ENCODE measurements at places on chromosomes 2 and 18.

DNA sequence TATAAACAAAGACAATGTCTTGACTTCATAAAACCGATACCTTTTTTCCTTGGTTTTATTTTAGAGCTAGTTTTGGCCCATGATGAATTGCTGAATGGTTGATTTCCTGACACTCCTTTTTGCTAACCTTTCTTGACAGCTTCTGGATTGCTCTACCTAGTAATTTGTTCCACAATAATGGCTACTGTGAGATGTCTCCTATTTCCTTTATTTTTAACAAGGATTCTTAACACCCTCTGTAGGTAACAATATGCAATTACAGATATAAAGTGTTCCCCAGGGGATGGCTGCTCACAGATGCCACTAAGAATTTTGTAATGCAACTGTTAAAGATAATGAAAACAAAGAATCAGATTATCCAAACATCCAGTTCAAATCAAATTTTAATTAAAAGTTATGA lies 100.8 kb upstream of the ATP5MC3 start:
- no peak for DNase-seq

DNA sequence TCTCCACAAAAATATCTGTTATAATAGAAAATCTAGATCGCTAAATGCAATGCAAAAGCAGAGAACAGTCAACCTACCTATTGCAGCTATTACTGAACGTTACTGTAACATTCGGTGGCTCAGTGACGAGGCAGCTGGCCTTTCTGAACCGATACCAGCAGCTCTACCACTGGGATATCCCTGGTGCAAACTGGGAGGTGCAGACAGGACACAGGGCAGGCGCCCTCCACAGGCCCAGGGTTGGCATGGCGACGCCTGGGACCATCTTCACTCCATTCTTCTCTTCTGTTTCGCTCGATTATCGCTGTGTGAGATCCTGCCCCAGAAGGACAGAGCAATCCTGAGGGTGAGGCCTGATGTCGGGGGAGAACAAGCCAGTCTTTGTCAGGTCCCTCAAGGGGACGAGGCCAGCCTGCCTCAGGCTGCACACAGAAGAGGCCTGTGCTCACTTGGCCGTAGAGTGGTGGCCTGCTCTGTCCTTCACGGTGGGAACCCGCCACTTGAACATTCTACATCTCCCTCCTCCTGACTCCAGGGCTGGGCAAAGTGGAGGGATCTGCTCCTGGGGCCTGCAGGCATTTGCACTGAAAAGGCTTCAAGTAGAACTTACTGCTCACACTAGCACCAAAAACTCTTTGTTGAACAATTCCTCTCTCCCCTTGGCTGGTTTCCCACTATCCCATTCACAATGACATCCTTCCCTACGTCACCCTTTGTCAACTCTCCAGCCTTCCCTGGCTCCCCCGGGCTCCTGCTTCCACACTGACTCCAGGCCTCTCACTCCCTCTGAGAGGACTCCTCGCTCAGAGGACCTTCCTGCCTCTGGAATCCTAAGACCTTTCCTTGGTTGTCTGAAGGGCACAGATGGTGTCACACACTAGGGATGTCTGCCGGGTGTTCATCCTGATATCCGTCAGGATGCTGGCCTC lies 49.7 kb downstream of the CYRIA start:
- DNase-seq, result no peak

DNA sequence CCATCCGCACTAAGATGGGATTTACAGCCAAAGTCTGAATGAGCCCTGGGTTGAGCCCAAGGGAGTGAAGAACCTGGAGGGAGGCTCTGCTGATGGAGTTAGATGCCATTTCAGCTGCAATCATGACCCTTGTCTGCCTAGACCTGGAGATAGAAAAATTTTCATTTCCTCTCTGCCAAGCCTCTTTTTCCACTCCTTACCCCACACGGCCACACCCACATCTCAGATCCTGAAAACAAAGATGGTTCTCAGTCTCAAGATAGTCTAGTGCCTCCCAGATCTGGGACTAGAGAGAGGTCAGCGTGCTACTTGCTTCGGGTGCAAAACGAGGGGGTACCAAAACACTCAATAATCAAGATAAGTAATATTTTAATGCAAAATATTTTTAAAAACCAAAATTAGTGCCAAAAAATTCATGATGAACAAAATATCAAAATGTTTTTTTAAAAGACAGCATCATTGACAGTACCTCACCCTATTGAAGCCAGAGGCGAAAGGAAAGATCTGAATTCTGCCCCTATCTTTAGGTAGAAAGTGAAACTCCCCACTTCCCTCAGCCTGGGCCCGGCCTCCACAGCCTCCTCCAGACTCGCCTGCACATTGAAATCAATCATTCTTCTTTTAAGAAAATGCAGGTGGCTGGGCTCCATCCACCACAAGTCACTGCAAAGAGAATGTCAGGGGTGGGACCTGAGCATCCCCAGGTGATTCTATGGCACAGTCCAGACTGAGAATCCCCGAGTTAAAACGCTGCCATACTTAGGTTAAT lies 57.8 kb upstream of the GPR45 start:
- no peak for DNase-seq

- no peak for DNase-seq
Observed at GRCh38 chr2:47307066-47307465, 95.9 kb upstream of the MSH2 start.

DNA sequence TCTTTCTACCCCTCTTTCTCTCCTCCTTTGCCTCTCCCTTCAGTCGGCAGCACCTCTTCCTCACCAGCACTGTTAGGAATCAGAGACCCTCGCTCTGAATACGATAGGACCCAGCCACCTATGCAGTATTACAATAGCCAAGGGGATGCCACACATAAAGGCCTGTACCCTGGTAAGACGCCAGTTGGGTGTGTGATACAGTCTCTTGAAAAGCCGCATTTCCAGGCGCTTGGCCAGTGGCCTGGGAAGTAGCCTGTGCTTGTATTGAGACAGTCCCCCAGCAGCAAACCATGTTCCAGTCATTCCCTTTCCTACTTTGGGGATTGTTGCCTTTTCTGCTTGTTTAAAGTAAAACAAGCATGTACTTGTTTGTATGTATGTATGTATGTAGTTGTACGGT lies 118.4 kb upstream of the DAPL1 start:
- DNase-seq, result no peak

DNA sequence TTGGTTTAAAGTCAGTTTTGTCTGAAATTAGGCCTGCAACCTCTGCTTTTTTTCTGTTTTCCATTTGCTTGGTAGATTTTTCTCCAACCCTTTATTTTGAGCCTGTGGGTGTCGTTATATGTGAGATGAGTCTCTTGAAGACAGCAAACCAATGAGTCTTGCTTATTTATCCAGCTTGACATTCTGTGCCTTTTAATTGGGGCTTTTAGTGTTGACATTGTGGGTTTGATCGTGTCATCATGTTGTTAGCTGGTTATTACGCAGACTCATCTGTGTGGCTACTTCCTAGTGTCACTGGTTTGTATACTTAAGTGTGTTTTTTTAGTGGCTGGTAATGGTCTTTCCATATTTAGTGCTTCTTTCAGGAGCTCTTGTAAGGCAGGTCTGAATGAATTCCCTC lies 18.8 kb downstream of the TMEM87B start:
- DNase-seq, result no peak

- DNase-seq, result no peak
Observed at GRCh38 chr2:237137626-237138323, 52.1 kb downstream of the COPS8 start.

DNA sequence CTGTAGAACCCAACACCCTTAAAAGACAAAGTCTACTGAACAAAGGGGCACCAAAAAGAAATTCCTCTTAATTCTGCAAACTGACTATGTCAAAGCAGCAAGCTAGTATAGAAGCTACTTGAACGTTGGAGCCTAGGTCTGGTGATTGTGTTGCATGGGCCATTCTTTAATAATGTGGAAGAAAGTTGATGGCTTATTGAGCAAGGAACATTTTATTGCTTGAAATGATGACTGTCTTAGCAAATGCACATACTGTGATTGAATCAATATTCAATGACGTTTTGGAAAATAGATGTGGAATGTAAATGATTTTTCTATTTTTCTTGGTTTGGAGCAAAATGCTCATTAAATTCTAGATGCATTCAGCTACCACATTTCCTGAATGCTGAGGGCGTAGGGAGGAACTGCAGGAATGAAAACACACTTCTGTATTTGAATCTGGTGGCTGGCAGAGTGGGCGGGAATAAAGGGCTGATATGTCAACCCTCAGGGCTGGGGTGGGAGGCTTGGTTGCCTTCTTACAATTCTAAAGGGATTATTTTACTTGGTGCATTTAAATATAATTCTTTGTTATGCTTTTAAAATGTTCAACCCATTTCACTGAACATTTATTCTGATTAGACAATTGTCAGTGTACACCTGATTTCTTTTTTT lies 26.5 kb downstream of the MYO3B start:
- DNase-seq, result no peak

DNA sequence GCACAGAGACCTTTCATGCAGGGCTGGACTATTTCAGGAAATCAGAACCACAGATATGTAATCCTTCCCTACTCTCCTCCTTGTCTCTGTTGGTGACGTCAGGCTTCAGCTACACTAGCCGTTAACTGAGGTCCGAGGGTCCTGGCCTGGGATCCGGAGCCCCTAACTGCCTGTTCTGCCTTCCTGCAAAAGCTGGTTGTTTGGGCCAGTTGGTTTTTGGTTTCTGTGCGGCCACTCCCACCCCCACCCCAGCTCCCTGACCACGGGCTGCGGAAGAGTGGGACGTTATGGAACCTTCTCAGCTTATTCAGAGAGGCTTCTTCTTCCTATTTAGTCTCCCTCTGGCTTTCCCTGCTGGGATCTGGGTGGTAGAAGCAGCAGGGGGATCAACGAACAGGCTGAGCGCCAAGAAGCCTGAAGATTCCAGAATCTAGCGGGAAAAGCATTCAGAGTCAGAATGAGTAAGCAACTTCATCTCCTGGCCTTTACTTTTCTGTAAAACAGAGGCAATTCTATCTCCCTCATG lies 49.3 kb upstream of the ROCK2 start:
- DNase-seq, result no peak

GRCh38 chr2:8568543-8569302 lies 113.1 kb upstream of the ID2 start:
- DNase-seq, result no peak

GRCh38 chr2:27262379-27263286 lies at the start of gene SLC30A3:
TSS of gene SLC30A3 (minus strand) at chr2:27263047. CDS start at chr2:27262906, 141 bp downstream.
- DNase-seq, result peak; percentile 44

DNA sequence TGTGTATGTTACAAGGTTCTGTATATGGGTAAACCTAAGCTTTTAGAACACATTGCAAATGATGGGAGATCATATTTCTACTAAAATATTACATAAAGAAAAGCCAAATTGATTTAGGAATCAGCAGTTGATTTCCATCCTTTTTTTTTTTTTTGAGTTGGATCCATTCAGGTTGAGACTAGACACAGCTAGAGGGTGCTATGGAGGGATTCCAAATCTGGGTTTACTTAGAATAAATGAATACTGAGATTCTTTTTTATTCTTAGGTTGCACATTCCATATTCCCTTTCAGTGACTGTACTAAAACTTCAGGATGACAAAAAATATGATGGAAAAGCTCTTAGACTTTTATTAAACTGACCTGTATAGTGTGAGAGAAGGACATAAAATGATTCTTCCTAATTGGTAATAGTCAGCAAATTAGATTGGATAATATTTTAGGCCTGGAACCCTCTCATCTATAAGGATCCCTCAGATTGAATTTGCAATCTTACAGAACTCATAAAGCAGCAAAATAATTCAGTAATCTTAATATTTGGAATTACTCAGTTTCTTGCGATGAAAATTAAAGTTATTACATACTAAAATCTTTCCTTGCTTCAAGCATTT lies 183.3 kb upstream of the SESTD1 start:
- no peak for DNase-seq

DNA sequence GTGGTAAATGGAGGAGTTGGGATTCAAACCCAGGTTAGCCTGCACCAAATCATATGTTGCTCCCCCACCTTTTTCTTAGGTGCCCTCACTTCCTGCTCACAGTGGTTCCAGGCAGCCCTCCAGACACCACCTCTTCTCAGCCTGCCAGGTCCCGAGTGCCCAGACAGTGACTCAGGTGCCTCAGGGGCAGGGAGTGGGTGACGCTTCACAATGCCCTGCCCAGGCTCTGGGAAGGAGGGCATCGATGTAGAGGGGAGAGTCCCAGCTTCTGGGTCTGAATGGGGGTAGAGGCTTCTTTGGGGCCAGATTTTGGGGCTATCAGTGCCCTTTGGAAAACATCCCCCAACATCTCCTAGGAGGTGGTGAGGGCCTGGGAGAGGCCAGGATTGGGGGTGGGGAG lies 5.2 kb upstream of the DNAJB2 start:
- no peak for DNase-seq

DNA sequence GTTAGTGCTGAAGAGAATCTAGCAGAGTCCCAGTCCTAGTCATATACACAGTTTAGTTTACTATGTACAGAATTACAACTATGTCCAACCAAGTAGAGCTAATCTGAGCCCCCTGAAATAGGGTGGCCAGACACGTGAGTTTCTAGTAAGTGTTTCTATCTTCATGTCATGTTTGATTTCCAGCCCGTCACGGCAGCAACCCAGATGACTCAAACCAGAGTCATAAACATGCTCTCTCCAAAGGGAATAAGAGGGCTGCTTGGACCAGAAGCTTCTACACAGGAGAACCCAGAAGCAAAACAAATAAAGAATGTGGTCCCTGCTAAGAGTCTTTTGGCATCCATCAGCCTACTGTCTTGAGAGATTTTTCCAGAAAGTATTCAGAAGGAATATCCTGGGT lies 64.9 kb upstream of the WIPF1 start:
- no peak for DNase-seq

DNA sequence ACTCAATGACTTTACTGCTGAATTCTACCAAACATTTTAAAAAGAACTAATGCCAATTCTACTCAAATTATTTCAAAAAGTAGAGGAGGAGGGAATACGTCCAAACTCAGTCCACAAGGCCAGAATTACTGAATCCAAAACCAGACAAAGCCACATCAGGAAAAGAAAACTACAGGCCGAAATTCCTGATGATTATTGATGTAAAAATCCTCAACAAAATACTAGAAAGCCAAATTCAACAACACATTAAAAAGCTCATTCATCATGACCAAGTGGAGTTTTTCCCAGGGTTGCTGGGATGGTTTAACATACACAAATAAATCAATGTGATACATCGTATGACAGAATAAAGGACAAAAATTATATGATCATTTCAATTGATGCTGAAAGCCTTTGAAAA lies 103.9 kb upstream of the UBE2E3 start:
- DNase-seq, result no peak

DNA sequence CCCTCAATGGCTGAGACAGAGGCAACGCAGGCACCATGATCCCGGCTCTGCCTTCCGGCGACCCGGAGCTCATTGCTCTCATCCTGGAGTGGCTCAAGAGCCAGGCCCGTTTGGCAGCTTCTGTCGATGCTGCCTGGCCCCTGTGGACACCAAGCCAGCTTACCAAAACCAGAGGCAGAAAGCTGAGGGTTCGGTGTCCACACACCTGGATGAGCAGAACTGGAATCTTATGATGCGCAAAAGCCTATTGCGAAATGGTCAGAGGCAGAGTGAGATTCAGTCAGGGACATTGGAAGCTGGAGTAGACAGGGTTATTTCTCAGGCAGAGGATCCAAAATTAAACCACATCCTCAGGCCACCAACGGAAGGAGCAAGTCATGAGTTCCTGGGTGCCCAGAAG lies 34.9 kb upstream of the TGIF1 start:
- DNase-seq, result no peak

DNA sequence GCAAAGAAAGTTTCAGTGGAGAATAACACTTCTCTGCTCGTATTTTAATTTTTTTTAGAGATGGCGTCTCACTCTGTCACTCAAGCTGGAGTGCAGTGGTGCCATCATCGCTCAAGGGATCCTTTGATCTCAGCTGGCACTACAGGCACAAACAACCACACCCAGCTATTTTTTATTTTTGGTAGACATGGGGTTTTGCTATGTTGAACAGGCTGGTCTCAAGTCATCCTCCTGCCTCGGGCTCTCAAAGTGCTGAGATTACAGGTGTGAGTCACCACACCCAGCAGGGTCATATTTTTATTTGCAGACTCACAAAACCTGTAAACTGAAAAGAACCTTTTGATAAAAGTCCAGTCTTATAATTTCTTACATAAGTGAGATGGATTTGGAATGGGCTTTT lies 2.6 kb downstream of the TRAK2 start:
- DNase-seq, result no peak
